Activated naive CD8-positive, alpha-beta T cell treated with anti-CD3 and anti-CD28 coated beads, Interleukin-2, amount 10 ng/mL, durations not matched to agents 7 days and 5 days (primary cell): ENCODE measurements at places on chromosomes 1 and 21. TPM values are rescaled to one million over a fixed set of nuclear protein-coding genes. Genes with fewer than 3 reads are reported as not detected.

DNA sequence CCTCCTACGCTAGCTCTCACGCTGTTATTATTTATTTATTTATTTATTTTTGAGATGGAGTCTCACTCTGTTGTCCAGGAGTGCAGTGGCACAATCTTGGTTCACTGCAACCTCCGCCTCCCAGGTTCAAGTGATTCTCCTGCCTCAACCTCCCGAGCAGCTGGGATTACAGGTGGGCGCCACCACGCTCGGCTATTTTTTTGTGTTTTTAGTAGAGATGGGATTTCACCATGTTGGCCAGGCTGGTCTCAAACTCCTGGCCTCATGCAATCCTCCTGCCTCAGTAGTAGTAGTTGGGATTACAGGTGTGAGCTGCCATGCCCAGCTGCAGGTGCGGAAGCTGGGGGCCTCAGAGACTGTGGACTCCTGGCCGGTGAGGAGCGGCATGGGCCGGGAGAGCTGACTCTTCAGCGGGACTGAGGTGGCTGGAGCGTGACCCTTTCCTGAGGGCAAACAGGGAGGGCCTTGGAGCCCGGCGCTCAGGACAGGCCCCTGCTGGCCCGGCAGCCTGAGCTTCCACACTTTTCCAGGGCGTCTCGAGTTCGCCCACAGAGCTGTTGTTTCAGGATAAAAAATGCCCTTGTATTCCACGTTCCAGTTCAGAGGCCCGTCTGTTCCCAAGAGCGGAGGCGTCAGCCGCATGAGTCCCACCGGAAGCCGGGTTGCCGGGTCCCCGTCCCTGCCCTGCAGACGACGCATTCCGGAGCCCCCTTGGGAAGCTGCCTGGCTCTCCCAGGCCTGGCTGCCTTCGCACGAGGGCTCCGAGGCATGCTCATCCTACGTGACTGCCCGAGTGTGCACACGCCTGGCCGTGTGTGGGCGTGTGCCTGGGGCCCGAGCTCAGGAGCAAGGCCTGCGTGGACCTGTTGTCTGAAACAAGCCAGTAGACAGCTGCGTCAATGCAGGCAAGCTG lies 126.2 kb downstream of the SIK1 start:
- no peak overlapping the region for H3K27ac ChIP-seq
- H3K4me3 ChIP-seq: no peak overlapping the region
- DNase-seq: no peak
- H3K36me3 ChIP-seq: no peaks in the 10 kb centered on the region

GRCh38 chr1:202023001-202023433 lies 12.6 kb downstream of the ELF3 start:
- H3K36me3 ChIP-seq: no peaks in the 10 kb centered on the region
- peaks cover 9% of the 10 kb centered on the region for H3K27me3 ChIP-seq
- no peak overlapping the region for H3K4me3 ChIP-seq
- peaks cover 2% of the 10 kb centered on the region for H3K4me1 ChIP-seq

- H3K27ac ChIP-seq: no peak overlapping the region
- no peaks in the 10 kb centered on the region for H3K36me3 ChIP-seq
- no peak for DNase-seq
- H3K27me3 ChIP-seq: no peaks in the 10 kb centered on the region
- H3K4me3 ChIP-seq: no peak overlapping the region
- no peaks in the 10 kb centered on the region for H3K4me1 ChIP-seq
Observed at GRCh38 chr1:195973311-195973904, 634.8 kb downstream of the KCNT2 start.

DNA sequence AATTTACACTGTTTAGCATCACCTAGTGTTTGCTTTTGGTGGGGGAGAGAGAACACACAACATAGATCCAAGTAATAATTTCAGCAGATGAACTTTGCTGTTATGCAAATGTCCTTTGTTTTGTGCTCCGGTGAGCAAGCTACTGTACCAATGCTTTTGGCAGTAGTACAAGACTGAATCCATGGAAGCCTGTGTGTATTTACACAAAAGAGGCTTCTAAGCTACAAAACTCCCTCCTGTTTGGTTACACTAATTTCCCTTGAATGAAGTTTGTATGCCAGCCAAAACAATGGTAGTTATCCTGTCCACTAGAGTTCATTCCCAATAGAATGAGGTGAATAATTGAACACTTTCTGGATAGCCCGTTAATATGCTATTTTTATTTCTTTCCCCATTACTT lies 320.5 kb downstream of the KCTD3 start:
- no peaks in the 10 kb centered on the region for H3K27me3 ChIP-seq
- no peak overlapping the region for H3K27ac ChIP-seq
- DNase-seq: no peak
- no peak overlapping the region for H3K4me3 ChIP-seq

DNA sequence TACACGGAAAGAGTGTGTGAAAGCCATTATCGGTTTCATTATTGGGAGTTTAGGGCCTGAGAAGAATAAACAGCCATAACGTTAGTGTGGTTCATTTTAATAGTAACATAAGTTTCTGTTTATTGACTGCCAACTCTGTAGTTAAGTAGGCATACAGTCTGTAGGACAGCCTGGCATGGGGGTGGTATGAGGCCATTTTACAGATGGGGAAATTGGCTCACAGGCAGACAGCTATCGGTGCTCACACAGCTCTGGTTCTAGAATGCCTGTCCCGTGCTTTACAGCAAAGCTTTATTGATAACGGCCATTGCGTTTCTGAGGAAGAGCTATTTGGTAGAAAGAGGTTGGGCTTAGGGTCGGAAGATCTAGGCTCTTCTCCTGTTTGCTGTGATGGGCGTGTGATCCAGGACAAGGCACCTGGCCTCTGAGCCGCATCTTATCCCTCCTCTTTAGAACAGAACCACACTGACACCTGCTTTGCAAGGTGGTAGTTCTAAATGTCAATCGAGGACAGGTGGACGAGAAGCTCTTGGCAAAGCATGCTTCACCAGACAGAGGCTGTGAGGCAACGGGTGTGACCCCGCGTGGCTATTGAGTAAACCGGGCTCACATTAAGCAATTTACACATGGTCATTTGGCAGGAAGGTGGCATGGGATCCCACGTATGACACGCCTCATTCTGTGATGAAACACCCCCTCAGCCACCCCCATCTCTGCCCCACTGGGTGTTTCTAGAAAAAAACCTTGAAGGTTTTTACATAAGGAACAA lies 14.9 kb downstream of the ETS2 start:
- H3K27ac ChIP-seq: no peak overlapping the region
- H3K4me1 ChIP-seq: no peaks in the 10 kb centered on the region
- H3K36me3 ChIP-seq: peaks cover 53% of the 10 kb centered on the region
- H3K4me3 ChIP-seq: no peak overlapping the region
- no peak for DNase-seq
- no peaks in the 10 kb centered on the region for H3K27me3 ChIP-seq

DNA sequence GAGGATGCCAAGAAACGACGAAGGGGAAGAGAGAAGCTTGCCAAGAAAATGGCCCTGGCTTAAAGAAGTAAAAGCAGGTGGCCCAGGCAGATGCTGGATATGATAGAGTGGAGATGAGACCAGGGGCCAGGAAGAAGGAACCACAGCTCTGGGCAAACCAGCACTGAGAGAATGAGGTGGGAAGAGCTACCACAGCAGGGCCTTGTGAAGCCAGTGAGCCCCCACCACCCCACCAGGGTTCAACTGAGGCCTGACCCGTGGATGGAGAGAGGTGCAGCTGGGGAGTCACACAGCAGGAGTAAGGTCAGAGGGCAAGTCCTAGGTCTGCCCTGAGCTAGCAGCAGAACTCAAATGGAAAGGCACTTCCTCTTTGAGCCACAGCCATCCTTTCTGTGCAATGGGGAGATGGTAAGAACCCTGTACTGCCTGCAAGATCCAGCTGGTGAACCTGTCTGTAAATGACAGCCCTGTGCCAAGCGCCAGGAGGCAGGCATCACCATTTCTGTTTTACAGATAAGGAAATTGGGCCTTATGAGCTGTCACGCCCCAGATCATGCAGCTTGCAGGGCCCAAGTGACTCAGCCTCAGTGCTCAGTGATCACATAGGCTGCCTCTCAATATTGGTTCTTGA lies 8.5 kb downstream of the SH3BGRL3 start:
- H3K36me3 ChIP-seq: peaks cover 9% of the 10 kb centered on the region
- H3K27me3 ChIP-seq: no peaks in the 10 kb centered on the region
- H3K27ac ChIP-seq: peak overlapping the region; percentile 99
- peak overlapping the region; percentile 74 for H3K4me3 ChIP-seq
- peak; percentile 62 for DNase-seq

GRCh38 chr1:154837672-154838171 lies 32.4 kb downstream of the KCNN3 start:
- no peak for DNase-seq
- H3K36me3 ChIP-seq: no peaks in the 10 kb centered on the region

- H3K4me3 ChIP-seq: peak overlapping the region; percentile 75
- peaks cover 25% of the 10 kb centered on the region for H3K36me3 ChIP-seq
- H3K27ac ChIP-seq: peak overlapping the region; percentile 83
- no peak for DNase-seq
Observed at GRCh38 chr1:234601301-234602017, 8.5 kb downstream of the IRF2BP2 start.

DNA sequence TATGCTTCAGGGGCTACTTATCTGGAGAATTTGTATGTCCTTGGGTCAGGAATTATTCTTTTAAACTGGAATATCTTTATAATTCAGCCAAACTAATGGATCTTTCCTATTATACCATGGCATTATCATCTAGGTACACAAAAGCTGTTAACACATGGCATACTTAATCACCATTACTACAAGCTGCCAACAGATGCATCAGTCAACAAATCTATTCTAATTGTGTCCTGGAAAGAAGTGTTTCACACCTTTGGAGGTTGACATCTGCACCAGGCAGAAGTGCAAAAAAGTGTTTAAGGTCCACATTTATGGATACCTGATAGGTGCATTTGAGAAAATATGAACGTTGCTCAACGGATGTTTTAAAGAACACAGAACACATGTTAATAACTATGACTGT lies 470.2 kb upstream of the ADGRL2 start:
- no peak overlapping the region for H3K4me3 ChIP-seq
- no peaks in the 10 kb centered on the region for H3K4me1 ChIP-seq
- no peaks in the 10 kb centered on the region for H3K27me3 ChIP-seq
- no peak for DNase-seq

DNA sequence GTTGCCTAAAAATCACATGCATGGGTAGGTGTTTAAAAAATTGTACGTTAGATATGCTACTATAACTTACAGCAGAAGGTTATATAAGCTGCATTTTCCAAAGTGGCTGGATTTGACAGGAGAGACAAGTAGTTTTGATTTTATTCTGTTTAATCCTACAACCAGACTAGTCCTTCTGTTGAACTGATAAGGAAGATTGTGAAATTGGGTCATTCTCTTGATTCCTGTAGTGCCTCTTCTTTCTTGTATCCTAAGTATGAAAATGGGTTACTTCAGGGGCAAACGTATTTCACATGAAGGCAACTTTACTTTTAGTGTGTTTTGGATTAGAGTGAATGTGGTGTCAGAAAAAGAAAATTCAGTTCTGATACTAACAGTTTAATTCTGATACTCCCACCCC lies 19.0 kb downstream of the CDC42 start:
- H3K27me3 ChIP-seq: no peaks in the 10 kb centered on the region
- H3K27ac ChIP-seq: no peak overlapping the region
- peaks cover 45% of the 10 kb centered on the region for H3K4me1 ChIP-seq

GRCh38 chr1:55541296-55541695 lies 326.1 kb upstream of the USP24 start:
- no peak overlapping the region for H3K27ac ChIP-seq
- H3K36me3 ChIP-seq: no peaks in the 10 kb centered on the region
- H3K27me3 ChIP-seq: no peaks in the 10 kb centered on the region
- H3K4me1 ChIP-seq: no peaks in the 10 kb centered on the region
- H3K4me3 ChIP-seq: no peak overlapping the region

- DNase-seq: no peak
- no peaks in the 10 kb centered on the region for H3K36me3 ChIP-seq
- no peaks in the 10 kb centered on the region for H3K4me1 ChIP-seq
- H3K27ac ChIP-seq: no peak overlapping the region
- H3K4me3 ChIP-seq: no peak overlapping the region
Observed at GRCh38 chr21:40282912-40283886, 416.0 kb downstream of the PCP4 start.

DNA sequence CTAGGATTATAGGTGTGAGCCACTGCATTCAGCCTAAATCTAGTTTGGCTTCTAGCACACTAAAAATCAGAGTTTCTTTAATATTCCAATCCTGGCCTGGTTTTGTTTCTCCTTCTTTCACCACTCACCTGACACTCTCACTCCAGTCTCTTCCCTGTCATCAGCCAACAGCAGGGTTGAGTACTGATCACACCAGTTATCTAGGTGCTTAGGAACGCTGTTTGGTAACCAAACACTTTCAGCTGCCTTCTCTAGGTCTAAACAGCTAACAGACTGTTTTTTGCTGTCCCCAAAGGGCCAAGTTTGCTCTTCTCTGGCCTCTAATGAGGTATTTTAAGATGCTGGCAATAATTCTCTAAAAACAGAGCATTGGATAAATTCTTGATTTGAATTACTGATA lies 17.7 kb upstream of the FRRS1 start:
- H3K4me1 ChIP-seq: peaks cover 21% of the 10 kb centered on the region
- H3K4me3 ChIP-seq: peak overlapping the region; percentile 33
- DNase-seq: no peak
- no peak overlapping the region for H3K27ac ChIP-seq
- peaks cover 48% of the 10 kb centered on the region for H3K27me3 ChIP-seq

GRCh38 chr1:19547814-19548213 lies 62.5 kb upstream of the CAPZB start:
- peaks cover 3% of the 10 kb centered on the region for H3K36me3 ChIP-seq
- DNase-seq: no peak
- no peak overlapping the region for H3K4me3 ChIP-seq
- peaks cover 10% of the 10 kb centered on the region for H3K27me3 ChIP-seq
- peaks cover 3% of the 10 kb centered on the region for H3K4me1 ChIP-seq

- H3K4me1 ChIP-seq: peaks cover 7% of the 10 kb centered on the region
- no peak for DNase-seq
- H3K36me3 ChIP-seq: peaks cover 7% of the 10 kb centered on the region
- peaks cover 22% of the 10 kb centered on the region for H3K27me3 ChIP-seq
- no peak overlapping the region for H3K27ac ChIP-seq
Observed at GRCh38 chr1:109241841-109242345, 7.4 kb upstream of the CELSR2 start.

DNA sequence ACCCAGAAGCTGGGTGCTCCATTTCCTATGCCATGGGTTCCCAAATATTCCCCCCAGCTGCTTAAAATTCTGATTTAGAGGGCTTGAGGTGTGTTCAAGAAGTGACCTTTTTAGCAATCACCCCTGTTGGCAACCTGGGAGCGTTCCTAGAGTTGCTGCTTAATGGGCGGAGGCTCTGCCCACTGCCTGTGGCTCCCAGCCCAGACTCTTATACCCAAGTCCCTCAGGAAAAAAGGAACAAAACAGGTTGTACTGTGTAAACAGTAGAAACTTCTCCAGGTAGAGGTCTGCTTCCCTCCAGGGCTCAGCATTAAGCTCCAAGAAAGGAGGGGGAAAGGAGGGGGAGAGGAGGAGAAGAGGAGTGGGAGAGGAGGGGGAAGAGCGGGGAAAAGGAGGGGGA lies 14.6 kb upstream of the TENT5C start:
- peaks cover 2% of the 10 kb centered on the region for H3K27me3 ChIP-seq
- H3K27ac ChIP-seq: no peak overlapping the region
- DNase-seq: no peak
- no peaks in the 10 kb centered on the region for H3K4me1 ChIP-seq
- H3K36me3 ChIP-seq: no peaks in the 10 kb centered on the region

The CD84 gene
- total RNA-seq: 58.5 TPM

The EPB41 gene
- 162 TPM for total RNA-seq

The FOXO6 gene
- total RNA-seq: not detected

The NR1I3 gene
- not detected for total RNA-seq

The PCP4L1 gene
- total RNA-seq: 1.1 TPM
